ENCODE measurements at places on chromosomes 12 and 14.

DNA sequence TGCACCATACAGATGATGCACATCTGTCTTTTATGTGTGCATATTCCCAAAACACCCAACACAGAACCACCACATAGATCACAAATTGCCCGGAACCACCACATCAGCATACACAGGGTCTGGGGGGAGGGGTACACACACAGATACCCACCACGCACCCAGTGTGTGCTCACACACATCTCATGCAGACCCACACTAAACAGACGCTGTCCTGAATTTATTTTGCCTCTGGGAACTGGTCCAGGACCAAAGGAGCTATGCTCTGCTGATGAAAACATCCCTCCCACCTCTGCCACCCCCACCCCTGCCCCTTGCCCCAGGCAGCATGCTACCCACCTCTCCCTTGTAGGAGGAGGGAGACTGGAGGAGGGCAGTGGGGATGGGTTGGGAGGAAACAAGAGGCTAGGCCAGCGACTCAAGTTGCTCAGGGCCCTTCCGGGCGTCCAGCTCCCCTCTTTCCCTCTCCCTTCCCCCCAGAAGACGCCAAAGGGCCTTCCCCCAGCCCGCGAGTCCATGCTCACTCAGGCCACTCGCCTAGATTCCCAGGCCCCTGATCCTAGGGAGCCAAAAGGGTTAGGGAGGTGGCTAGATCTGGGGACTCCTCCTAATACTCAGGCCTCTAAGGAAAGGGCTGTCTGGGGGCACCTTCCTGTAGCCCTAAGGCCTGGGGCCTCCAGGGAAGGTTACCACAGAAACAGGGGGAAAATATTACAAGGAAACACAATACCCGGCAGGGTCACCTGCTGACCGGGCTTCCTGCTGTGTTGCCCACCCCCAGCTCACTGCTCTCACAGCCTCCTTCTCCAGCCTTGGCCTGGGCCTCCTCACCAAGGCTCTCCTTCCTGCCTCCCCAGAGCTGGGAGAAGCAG is 3.1 kb downstream of the HDAC7 start:
- no peak for DNase-seq

DNA sequence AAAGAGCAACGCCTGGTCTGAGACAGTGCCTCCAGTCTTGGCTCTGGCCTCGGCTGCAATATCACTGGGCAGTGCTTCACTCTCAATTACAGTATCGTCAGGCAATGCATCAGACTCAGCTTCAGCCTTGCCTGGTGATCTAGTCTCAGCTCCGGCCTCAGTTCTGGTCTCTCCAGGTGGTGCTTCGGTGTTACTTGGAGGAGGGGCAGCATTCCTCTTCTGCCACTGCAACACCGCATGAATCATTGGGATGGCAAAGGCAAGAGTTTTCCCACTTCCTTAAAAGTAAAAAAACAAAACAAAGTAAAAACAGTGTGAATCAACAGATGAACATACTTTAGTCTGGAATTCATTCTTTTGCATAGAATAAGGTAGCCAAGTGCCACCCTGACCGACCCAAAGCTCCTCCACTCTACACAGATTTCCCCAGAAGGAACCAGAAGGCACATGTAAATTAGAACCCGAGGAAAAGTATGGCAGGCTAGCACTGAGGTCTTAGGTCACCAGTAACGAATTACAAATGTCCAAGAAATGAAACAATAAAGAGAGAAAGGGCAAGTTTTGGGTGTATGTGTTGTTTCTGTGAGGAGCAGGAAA is 18.6 kb downstream of the DDX24 start:
- no peak for DNase-seq

GRCh38 chr14:91464615-91465205 is 45.4 kb downstream of the PPP4R3A start:
- peak; percentile 41 for DNase-seq

DNA sequence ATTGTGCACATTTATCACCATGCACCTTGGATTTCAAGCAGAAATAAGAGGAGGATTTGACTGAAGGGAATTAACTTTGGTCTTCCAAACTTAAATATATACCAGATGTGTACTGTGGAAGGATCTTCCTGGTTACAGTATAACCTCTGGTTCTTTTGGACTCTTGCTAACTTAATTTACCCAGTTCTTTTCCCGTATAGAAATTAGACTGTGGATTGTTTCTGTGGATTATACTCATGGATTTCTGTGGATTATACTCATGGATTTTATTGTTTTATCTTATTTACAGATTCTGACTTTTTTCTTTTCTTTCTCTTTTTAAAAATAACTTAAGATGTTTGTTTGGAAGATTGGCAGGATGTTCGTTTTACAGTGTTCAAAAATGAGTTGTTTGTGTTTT is 215.3 kb downstream of the RAD51B start:
- DNase-seq, result no peak

DNA sequence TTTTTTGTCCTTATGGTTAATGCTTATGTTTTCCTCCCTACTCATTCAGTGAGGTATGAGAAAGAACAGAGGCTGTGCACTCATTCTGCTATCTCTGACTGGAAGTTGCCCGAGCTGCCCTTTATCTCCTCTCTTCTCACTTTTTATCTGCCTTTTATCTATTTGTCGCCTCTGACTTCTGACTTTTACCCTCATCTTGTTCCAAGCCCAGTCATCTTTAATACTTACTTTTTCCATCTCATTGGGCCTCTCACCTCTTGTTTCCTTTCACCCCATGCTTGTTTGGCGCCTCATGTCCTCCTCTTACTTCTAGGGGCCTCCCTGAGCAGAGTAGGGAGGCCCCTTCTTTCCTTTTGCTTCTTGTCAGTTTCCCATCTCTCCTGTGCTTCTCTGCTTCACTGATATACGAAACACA is 50.7 kb downstream of the DIP2B start:
- DNase-seq, result no peak

GRCh38 chr12:101115326-101115725 is 94.7 kb downstream of the SLC5A8 start:
- no peak for DNase-seq

DNA sequence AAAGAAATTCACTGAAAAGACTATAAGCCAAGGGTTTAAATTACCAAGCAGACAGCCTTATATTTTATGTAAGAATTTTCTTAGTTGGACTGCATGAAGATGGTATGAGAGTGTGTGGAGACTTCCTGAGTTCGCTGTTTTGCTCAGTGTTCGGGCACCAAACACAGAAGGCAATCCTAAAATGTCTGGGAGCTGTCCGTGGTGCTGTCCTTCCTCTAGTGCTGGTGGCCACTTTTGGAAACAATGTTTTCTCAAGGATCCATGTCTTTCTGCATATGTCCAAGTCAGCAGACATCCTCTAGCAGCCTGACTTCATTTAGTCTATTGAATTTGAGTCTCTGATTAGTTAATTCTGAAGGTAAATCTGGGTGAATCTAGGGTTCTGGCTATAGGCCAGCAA is 135.8 kb downstream of the SLC8A3 start:
- no peak for DNase-seq

DNA sequence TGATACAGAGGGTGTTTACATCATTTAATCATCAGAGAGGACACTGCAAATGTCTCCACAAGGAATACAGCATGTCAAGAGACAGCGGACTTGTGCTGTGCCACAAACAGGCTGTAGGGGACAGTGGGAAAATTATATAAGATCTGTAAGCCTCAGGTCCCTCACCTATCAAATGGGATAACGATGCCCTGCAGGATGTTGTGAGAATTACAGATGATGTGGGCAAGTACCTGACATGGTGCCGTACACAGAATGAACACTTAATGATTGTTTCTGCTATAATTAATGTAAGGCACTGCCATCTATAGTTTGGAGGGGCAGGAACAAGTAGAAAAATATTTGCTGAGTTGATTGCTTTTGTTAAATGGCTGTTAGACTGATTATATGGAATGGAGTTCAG is 81.9 kb upstream of the GTF2A1 start:
- DNase-seq, result no peak

- no peak for DNase-seq
Observed at GRCh38 chr14:68131907-68132306, 312.3 kb downstream of the RAD51B start.

GRCh38 chr14:61704554-61704953 is 9.2 kb downstream of the HIF1A start:
- no peak for DNase-seq

GRCh38 chr14:75418850-75419768 is 8.7 kb upstream of the JDP2 start:
- DNase-seq, result peak; percentile 47

DNA sequence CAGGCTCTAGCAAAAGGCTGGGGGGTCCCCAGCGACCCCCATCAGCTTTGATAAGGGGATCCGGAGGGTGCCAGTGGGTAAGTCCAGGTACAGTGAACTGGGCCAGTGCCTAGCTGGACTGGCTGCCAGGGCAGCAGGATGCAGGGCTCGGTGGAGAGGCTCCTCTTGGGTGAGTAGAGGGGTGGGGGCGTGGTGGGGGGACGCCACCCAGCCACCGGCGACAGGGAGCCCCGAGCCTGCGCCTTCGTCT is 171 bp downstream of the RAPGEF3 start:
- DNase-seq, result no peak

DNA sequence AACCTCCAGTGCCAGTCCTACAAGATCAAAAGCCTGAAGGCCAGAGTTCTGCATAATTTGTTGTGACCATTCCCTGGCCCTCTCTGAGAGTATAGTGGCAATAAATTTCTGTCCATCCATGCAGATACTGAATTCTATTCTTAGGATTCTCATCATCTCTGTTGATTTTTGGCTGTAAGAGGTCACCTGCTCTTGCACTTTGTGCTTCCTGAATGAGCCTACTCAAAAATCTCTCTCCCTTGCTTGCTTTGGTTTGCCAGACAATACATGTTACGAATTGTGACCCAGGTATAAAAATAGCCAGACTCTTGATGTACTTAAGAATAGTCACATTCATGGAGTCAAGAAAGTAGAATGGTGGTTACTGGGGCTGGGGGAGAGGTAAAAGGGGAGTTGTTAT is 16.7 kb downstream of the ZNF664 start:
- no peak for DNase-seq

DNA sequence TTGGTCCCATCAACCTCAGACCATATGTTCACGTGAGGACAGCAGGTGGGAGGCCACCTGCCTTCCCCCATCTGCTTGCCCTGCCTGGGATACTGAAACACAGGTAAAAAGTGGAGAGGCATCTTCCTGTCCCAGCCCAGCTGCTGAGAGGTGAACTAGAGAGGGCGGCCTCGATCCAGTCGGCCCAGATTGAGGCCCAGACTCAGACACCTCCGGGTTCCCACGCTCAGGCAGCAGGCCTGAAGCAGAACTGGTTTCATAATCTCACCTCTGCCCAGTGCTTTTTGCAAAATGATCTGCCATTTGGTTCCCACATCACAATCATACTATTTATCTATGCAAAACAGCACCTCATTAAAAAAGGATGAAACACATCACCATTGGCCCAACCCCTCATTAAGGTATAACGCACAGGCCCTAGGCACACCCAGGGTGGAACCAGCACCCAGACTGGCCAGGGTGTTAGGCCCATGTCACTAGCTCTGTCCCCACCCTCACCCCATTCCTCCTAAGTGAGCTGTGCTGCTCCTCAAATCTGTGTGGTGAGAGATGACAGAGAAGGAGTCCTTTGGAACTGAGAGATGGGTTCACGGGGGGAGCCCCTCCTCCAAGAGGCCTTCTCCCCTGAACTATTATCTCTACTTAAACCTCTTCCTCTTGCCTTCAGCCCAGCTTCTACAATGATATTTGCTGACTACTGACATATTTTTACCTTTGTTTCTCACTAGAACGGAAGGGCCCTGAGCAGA is 81.1 kb downstream of the ZFP36L1 start:
- no peak for DNase-seq

GRCh38 chr12:49420556-49420955 is 53.3 kb downstream of the SPATS2 start:
- DNase-seq, result no peak

GRCh38 chr14:59582161-59582560 is 5.5 kb upstream of the CCDC175 start:
- DNase-seq, result no peak

- DNase-seq, result no peak
Observed at GRCh38 chr12:86597431-86597830, 341.2 kb upstream of the MGAT4C start.

DNA sequence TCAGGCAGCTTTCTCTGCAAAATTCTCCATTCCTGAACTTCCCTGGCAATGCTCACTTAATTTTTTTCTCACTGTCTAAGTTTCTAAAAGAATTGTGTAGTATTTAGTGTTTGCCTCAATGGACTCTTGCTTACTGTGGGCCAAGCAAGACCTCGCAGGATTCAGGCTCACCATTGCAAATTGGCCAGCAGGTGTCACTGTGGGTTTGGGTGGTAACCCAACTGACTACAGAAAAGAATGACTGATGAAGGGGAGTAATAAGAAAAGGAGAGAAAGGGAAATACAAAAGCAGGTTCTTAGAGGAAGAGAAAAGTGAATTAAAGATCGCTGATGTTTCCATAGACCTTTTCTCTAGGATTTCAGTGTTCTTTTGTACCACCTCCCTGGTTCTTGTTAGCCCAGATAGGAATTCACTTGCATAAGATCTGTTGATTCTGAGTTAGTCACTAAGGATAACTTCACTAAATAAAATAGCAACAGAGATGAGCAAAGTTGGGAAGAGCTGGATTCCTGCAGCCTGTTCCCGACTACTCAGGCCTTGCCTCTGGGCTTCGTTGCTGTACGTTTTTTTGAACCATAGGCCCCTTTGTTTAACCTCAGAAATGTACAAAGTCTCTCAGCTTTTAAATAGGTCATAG is 386.5 kb upstream of the DDHD1 start:
- no peak for DNase-seq

GRCh38 chr12:113474635-113475436 is 3.2 kb upstream of the LHX5 start:
- no peak for DNase-seq

GRCh38 chr12:31737763-31738162 is 8.9 kb upstream of the AMN1 start:
- DNase-seq, result no peak

DNA sequence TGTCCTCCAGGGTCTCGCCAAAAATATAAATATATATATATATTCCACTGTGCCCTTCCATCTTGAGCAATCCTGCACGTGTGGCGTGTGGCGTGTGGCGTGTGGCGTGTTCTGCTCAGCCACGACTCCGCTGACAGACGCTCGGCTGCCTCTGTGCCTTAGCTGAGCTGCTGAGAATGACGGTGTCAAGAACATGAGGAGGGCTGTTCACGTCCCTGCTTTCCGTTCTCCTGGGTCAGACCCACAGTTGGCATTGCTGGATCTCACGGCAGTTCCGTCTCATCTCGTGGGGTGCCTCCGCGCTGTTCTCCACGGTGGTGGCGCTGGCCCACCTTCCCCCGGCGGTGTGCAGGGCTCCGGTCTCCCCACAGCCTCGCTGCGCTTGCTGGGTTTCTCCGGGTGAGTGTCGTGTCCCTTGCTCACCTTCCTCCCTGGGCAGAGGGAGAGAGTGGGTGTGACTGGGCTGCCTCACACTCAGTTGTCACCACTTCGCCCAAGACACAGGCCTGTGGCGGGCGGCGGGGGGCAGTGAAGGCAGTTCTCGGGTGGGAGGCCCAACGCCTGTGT is 9.4 kb downstream of the GPR132 start:
- DNase-seq, result no peak

DNA sequence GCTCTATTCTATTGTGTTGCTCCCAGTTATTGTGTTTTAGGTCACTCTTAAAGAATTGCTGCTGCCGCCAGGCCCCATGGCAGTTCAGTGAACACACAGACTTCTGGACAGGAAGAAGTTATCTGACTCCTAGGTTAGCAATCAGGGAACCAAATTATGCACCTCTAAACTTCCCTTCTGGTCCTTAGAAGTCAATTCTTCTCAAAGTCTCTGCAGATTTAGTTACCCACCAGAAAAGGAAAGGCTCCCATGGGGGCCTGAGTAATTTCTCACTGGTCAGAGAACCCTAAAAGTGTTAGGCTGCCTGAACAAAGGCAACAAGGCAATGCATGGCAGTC is 10.0 kb downstream of the EMP1 start:
- DNase-seq, result no peak

GRCh38 chr14:26255213-26255612 is 342.6 kb downstream of the NOVA1 start:
- DNase-seq, result no peak

GRCh38 chr14:23376482-23377197 is at the start of gene CMTM5:
CMTM5 (plus strand) TSS chr14:23377046; CDS start chr14:23377252, 206 bp downstream.
- no peak for DNase-seq
